ENCODE measurements at places on chromosomes 6 and 20.

GRCh38 chr6:32112431-32112980 lies 3.4 kb upstream of the TNXB start:
- peak; percentile 73 for DNase-seq

DNA sequence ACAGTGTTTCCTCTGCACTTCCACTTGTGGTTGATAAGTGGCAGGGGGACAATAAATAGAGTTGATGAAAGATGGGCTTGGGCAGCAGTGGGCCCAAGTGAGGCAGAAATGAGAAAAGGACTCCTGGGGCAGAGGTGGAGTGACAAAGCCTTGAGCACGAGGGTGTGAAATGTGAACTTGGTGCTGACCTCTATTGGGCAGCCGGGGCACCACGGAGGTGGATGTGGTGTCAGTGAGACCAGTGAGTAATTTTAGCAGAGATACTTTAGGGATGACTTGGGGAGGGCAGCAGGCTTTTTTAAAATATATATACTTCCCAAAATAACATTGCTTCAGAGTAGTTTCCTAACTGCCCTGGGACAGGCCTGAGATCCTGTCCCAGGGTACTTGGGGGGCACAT lies 30.6 kb upstream of the MYLK2 start:
- DNase-seq: no peak

DNA sequence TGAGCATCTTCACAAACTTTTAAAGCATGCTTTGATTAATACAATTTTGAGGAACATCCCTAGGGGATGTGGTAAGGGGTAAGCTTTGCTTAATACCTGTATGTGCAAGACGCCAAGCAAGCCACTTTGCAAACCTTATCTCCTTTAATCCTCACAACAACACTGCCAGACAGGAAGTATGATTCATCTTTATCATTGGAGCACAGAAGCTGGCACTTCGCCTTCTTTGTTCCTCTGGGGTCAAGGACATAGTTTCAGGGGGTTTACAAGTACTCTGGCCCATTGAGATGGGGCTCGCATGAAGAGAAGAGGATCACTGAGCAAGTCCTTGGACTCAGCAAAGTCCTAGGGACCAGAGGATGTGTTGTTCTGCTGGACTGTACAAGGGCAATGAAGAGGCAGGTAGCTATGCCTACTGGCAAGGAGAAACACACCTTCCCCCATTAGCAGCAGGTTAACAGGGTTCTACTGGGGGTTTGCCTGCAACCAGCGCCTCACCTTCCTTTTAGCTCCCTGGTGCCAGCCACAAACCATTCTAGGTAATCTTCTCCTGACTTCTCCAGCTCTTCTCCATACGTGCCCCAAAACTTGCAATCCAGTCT lies 8.8 kb downstream of the TMEM244 start:
- no peak for DNase-seq

- no peak for DNase-seq
Measured at GRCh38 chr6:151905854-151906253, 98.4 kb downstream of the ESR1 start.

Data from uterus (tissue), 4 donors.